A172 (cell line): ENCODE measurements at places on chromosomes 3 and 15. TPM values are rescaled to one million over a fixed set of nuclear protein-coding genes. Genes with fewer than 3 reads are reported as not detected.

Gene PLIN1
- not detected in 2 replicates for total RNA-seq

DNA sequence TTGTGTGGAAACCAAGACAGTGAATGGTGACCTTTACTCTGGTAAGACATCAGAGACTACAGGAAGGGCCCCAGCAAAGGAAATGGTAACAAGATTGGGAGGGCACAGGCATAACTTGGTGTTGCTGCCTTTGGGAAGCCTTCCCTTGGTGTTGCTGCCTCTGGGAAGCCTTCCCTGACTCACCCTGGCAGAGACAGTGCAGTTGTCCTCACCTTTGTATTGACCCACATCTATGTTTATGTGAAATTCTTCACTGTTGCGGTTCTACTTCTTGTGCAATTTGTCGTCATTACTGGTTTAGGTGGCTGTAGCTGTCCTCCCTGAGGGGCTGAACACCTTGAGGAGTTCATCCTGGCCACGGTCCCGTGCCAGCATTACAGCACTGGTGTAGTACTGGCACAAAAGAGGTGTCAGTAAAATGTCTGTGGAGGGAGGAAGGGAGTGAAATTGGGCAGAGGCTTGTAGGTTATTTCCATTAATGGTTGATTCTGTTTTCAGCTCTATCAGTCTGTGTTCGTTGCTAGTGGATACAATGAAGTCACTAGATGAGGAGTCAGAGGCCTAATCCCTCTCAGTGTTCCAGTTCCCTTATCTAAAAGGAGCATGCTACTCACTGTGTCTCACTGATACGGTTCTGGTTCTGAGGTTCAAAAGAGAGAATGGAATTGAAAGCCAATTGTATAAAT lies 21.6 kb downstream of the IFT122 start:
- DNase-seq = no peak

- DNase-seq = peak; percentile 16
These were observed 439.2 kb downstream of the MCTP2 start for GRCh38 chr15:94670438-94671034.

Gene TTLL3
- total RNA-seq = 10.2 and 15.6 TPM in 2 replicates

Gene C2CD4A
- 0.26 TPM in 1 of 2 replicates, not detected in the other for total RNA-seq

DNA sequence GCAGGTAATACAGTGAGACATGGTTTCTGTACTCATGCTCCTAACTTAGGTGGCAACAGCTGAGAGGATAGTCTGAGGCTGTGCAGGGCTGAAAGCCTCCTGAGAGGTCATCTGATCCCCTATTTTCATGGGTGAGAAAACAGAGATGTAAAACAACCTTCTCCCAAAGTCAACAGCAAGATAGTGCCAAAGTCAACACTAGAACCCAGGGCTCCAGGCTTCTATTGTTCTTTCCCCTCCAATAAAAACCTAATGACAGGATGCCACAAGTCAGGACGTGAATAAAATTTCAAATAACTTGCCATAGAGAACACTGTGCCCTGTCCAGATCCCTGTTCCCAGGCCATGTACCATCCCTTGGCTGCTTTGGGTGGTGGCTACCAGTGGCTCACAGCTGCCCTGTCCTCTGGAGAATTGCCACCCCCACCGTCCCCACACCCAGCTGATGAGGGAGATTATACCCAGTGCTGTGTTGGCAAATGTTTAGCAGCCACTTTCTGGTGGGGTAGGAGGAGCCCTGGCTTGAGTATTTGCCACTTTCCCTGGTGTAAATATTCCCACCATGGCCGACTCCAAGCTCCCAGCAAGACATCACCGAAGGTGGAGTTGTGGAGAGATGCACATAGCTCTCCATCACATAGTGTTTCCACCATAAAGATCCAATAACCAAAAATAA lies 54.8 kb downstream of the SRGAP3 start:
- DNase-seq = no peak

- peak; percentile 64 for DNase-seq
These were observed 1.4 kb downstream of the PTH1R start for GRCh38 chr3:46878781-46879436.

- DNase-seq = no peak
These were observed 1.2 kb downstream of the USP19 start for GRCh38 chr3:49119439-49119838.

DNA sequence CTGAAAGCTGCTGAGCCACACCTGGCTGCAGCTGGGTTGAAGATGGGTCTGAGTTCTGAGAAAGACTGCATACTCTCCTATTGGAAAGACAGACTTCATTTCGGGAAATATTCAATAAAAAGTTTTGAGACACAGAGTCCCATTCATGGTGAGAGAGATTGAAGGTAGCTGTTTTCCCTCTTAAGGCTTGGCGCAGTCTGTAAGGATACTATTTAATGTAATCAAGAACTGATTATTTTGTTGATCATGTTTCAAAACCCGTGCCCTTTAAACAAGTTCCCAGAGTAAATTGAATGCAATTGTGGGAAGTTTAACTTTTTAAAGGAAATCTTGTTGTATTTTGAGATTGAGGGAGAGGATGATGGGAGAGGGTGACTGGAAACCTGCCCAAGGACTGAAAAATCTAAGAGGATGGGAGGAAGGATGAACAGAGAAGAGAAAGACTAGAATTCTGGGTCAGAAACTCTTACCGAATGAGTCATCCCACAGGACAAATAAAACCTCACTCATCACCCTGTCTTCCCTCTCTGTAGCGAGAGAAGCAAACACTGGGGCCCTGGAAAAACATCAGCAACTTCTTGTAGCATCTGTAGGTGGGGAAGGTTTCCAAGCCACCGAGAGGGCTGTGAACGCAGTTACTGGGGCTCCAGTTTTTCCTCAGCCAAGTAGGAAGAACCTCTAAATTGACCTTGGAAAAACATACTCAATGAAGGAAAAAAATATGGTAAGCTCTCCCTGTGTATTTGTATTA lies 193.2 kb upstream of the TPRG1 start:
- DNase-seq = peak; percentile 70

Gene UROC1
- not detected in 2 replicates for total RNA-seq

GRCh38 chr3:129593595-129594339 lies 12.7 kb downstream of the PLXND1 start:
- peak; percentile 64 for DNase-seq

GRCh38 chr3:189143321-189143720 lies 28.4 kb upstream of the TPRG1 start:
- no peak for DNase-seq

Gene ARPP21
- not detected in 2 replicates for total RNA-seq
